ENCODE measurements at places on chromosomes 1 and 21.

DNA sequence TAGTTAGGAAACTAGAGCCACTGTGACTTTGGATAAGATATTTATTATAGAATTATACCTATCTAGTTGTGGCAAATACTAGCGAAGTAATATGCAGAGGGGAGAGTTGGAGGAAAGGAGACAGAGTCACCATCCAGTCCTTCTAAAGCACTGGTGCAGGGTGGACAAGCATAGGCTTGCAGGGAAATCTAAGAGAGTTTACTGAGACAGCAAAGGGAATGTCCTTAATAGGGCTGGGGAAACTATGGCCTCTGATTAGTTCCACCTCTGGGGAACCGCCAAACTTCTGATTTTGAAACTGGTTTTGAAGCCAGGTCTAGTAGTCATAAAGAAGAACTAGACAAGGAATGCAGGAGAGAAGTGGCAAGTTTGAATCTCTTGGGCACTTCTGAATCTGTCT is 407.9 kb downstream of the VAV3 start:
- DNase-seq, result no peak

- no peak for DNase-seq
Observed at GRCh38 chr1:212967801-212968200, 17.5 kb downstream of the VASH2 start.

DNA sequence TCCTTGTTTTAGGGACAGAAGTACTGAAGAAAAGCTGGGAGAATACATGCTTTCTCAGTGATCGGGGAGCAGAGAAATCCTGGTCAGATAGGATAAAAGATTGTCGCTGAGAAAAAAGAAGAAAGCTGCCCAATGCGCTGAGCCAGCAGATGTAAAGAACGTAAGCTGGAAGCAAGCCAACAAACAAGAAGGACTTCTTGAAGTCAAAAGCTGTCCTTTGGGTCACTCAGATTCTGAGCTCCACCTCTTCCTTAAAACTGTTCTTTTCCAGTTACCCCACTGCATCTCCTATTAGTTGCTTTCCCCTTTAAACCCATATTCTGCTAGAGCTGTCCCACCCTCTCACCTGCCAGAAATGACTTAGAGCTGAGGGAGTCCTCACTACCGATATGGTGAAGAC is 64.8 kb downstream of the GPR137B start:
- DNase-seq, result no peak

DNA sequence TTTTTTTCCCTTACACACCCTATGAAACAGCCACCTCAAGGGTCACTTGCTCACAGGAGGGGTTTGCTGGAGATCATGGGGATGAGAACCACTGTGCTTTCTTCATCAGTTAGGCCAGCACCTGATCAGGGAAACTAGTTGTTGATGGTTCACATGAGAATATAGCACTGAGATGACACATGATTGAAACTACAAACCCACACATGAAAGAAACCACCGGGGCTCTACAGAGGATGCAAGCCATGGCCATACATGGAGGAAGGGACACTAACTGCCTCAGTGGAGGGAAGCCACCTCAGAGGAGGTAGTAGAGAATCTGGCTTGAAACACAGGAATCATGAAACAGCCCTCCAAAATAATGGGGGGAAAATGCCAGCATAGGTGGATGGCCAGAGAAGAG is 63.2 kb downstream of the PRKAB2 start:
- no peak for DNase-seq

- no peak for DNase-seq
Observed at GRCh38 chr1:39885516-39885915, 2.2 kb upstream of the TRIT1 start.

DNA sequence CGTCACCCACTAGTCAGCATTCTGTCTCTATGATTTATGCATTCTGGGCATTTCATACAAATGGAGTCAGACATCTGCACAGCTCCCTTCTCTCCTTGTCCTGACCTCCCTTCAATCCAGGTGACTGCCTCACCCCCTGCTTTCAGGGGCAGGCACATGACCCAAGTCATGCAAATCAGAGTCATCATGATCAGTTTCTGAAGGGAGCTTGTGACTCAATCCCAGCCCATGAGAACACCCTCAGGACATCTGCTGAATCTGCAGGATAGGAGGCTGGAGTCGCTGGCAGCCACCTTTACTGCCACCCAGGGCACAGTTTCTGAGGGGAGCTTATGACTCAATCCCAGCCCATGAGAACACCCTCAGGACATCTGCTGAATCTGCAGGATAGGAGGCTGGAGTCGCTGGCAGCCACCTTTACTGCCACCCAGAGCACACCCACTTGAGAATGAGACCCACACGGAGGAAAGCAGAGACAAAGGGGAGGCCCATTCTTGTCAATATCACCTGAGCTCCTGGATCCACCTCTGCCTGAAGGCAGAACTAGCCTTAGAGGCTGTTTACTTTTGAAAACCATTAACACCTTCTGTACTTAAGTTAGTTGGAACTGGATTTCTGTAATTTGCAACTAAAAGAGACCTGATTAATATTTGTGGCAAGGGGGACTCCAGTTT is 62.3 kb upstream of the SLC25A33 start:
- DNase-seq, result no peak

DNA sequence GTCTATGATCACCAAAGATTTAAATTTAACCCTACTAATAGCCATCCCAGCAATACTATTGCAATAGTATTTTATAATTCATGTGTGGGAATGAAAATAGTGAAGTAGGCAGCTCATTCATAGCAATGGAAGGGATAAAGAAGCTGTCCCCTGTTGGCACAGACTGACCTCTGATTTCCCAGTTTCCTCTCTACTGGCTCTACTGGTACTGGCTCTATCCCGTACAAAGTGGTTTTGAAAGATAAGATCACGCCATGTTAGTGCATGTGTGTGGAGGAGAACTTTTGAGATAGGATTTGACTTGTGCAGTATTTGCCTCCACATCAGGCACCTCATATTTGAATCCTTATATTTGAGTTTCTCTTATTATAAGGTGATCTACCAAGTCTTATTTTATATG is 227.3 kb upstream of the ADGRL2 start:
- DNase-seq, result no peak

DNA sequence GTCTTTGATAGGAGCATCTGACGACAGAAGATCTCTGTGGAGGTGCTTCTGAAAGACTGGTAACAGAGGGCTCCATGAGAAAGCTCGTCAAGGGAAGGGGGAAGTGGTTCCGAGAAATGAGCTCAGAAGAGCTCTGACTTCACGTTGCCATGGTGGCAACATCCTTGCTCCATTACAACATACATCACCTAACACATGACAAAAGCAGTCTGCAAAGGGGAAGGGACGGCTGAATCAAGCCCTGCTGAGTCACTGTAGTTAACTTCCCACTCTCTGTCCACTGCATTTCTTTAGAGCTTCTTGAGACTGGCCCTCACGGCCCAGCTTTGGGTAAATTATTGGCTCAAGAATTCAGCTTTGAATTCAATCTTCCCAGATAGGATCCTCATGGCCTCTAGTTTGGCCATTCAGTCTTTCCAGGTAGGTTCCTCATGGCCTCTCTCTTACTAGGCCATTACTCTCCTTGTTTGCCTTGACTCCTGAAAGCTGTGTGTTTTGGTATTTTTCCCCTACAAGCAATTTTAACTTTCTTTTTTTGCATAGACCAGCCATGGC is 88.0 kb upstream of the ZNF648 start:
- DNase-seq, result peak; percentile 29

DNA sequence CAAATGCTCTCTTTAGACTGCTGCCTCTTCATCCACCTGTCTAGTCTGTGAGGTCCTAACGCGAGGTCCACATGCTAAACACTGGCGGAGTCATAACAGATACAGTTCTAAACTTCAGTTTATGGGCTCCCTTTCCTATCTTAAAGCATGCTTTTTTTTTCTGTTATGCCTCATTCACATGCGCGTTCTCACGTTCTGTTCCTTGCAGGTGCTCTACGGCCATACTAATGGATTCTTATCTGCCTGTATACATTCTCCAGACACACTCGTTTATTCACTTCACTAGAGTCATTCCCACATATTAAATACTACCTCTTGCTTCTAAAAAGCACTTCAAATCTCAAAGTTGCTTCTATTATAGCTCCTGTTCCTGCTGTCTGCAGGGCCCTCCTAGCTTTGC is 38.7 kb downstream of the PHC2 start:
- peak; percentile 60 for DNase-seq

DNA sequence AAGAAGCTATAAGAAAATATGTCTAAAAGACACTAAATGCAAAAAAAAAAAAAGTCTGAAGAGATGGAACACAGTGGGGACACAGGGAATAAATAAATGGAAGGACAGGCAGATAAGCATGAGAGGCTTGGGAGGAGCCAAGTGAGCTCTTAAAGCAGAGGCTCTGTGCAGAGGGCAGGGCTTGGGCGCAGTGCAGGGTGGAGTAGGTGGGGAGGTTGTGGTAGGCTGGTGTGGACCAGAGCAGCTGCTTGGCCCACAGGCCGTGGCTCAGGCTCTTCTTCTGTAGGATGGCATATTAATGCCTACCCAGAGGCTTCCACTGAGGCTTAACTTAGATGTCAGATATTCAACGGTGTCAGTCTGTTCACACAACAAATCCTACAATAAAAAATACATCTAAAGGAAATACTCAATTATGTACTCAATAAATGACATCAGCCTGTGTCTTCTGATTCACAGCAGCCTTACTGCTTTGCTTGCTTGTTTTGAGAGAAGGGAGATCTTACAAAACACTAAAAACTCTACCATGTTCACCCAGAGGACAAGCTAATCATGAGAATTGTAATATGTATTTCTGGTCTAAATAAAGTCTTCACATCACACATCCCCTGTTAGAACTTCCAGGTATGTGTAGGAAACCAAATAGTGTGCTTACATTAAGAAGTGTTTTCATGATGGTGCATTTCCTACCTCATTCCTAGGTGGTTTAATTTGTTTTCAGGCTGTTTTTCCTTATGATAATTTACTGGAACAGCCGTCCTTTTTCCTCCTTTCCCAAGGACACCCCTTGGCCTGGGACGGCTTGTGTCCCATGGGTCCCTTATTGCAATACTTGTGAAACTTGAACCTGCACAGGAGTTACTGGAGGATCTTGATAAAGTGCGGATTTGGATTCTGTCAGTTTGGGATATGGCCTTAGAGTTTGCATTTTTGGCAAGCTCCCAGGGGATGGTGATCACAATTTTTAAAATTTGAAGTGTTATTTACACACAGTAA is 24.9 kb downstream of the DIP2A start:
- no peak for DNase-seq

GRCh38 chr1:84504580-84505492 is 1.4 kb upstream of the SPATA1 start:
- no peak for DNase-seq

GRCh38 chr1:115748401-115749150 is 19.9 kb downstream of the CASQ2 start:
- DNase-seq, result no peak

GRCh38 chr1:41364442-41365319 is 3.4 kb downstream of the FOXO6 start:
- DNase-seq, result no peak

DNA sequence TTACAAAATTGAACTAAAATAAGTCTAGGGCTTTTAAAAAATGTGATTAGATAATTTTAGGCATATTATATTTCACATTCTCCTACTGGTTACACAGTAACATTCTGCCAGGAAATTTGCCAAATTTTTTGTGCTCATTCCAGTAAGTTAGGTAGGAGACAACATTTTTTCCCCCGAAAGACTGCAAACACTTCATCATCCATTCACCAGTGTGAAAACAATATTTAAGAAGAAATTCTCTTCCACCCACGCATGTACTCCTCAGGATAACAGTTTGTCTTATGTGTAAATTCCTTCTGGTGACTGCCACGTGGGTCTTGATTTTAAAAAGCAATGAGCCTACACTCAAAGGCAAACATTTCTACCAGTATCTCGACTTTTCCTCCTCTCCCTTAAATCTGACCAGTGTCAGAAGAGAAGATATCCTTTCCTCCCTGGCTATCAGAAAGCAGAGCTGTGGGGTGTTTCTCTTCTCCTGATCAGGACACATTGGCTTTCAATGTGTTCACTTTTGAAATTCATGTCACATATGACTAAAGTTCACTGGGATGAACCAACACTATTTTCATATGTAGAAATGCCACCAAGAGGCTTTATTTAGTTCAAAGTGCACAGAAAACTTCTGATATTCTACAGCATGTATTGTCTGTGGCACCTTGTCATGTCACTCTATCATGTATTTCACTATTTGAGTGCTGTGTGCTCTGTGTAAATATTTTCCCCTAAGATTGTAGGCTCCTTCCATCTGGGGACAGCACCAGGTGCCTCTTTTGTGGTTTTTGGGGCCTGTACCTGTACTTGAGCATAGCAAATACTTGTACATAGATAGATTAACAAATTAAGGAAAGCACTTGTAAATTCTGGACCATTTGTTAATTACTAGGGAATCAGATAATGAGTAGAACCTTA is 38.6 kb downstream of the LHX9 start:
- DNase-seq, result no peak

DNA sequence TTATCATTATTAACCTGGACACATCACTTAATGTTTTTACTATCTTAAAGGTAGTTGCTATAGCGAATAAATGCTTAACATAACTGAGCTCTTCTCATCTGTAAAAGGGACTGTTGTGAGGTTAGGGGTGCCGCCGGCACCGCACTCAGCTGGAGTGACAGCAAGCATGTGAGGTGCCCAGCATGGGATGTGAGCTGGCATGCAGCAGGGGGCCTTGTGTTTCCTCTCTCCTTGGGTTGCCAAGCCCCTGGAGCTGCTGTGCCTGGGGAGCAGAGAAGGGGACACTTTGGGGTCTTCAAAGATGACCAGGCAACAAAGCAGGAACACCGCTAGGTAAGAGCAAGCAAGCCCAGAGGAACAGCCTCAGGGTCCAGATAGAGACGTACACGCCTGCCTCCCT is 2.1 kb upstream of the ZC3H12A start:
- DNase-seq, result no peak

GRCh38 chr1:244242446-244242845 is 191.4 kb downstream of the ZBTB18 start:
- DNase-seq, result no peak

- DNase-seq, result no peak
Observed at GRCh38 chr1:84969489-84970250, 27.2 kb downstream of the MCOLN2 start.

- DNase-seq, result no peak
Observed at GRCh38 chr1:204293605-204294337, 66.0 kb downstream of the PLEKHA6 start.

- DNase-seq, result no peak
Observed at GRCh38 chr1:155479205-155479604, 83.4 kb downstream of the ASH1L start.
